Motor neuron (in vitro differentiated cells): ENCODE measurements at places on chromosomes 12 and 14. TPM values are rescaled to one million over a fixed set of nuclear protein-coding genes. Genes with fewer than 3 reads are reported as not detected.

- ATAC-seq, result no peak
Observed at GRCh38 chr12:95213928-95214327, 3.3 kb downstream of the FGD6 start.

Gene TDRD9
- total RNA-seq, result 0.78 TPM in 1 of 2 replicates, not detected in the other

Gene OR4K13
- 0.05 and 0.16 TPM in 2 replicates for total RNA-seq

- no peak for ATAC-seq
Observed at GRCh38 chr14:83085136-83085535, 1551.5 kb upstream of the SEL1L start.

Gene TCL1B
- 0.69 TPM in 1 of 2 replicates, not detected in the other for total RNA-seq

DNA sequence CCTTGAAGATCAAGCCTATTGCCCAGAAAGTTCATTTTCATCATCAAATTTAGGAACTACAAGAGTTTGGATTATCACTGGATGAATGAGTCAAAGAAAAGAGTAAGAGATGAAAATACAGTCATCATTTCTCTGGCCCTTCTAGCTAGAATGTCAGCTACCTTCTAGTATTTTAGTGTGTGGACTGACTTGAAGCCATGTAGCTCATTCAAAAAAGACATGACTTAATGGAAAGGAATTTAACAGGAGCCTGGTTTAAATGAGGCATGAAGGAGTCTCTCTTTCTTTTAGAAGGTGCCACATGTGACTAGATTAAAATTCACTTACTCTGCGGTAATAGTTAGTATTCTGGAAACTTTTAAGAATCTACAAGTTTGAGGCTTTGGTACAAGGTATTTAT is 7.1 kb downstream of the PTHLH start:
- ATAC-seq, result no peak

GRCh38 chr12:121451961-121452339 is 52.0 kb downstream of the RNF34 start:
- ATAC-seq, result no peak

- ATAC-seq, result no peak
Observed at GRCh38 chr12:123934829-123935228, 37.8 kb downstream of the CCDC92 start.

DNA sequence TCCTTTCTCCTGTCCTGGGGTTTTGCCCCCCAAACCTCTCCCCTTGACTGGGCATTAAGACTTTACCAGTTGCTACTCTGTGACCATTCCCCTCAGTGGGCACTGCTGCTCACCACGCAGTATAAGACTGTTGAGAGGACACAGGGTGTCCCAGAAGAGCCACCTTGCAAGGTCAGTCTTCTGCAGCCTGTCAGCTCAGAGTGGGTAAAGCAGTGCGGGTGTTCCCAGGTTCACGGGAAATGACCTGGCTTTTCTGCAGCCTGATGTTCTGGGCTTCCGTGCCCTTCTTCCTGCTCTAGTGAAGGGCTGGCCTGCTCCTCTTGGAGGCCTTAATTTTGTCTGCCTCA is 34.2 kb downstream of the KCNA1 start:
- ATAC-seq, result no peak
